ENCODE measurements at places on chromosomes 6 and 20. TPM values are rescaled to one million over a fixed set of nuclear protein-coding genes. Genes with fewer than 3 reads are reported as not detected.

GRCh38 chr6:137589067-137589848 lies 95.1 kb upstream of the OLIG3 start:
- H3K4me3 ChIP-seq = no peak overlapping the region
- DNase-seq = no peak
- H3K4me1 ChIP-seq = no peaks in the 10 kb centered on the region
- no peaks in the 10 kb centered on the region for H3K27me3 ChIP-seq
- no peak overlapping the region for H3K27ac ChIP-seq

The THBD gene
- total RNA-seq = 4.8 TPM

- H3K4me3 ChIP-seq = peak overlapping the region; percentile 57
- no peak for DNase-seq
- H3K27ac ChIP-seq = no peak overlapping the region
Observed at GRCh38 chr6:116763906-116764628, 1.5 kb downstream of the FAM162B start.

- H3K27ac ChIP-seq = no peak overlapping the region
- H3K4me1 ChIP-seq = no peaks in the 10 kb centered on the region
- no peaks in the 10 kb centered on the region for H3K27me3 ChIP-seq
- H3K4me3 ChIP-seq = no peak overlapping the region
Observed at GRCh38 chr20:61699495-61700374, 365.9 kb downstream of the TAF4 start.

GRCh38 chr6:42556462-42556861 lies 7.4 kb upstream of the UBR2 start:
- H3K27me3 ChIP-seq = no peaks in the 10 kb centered on the region
- H3K4me3 ChIP-seq = no peak overlapping the region
- no peaks in the 10 kb centered on the region for H3K36me3 ChIP-seq
- no peak for DNase-seq

The CD40 gene
- total RNA-seq = 14.4 TPM

The TRERF1 gene
- 12.1 TPM for total RNA-seq

The HNF4A gene
- 0.43 TPM for total RNA-seq

- H3K36me3 ChIP-seq = no peaks in the 10 kb centered on the region
- no peak overlapping the region for H3K4me3 ChIP-seq
- H3K27ac ChIP-seq = no peak overlapping the region
Observed at GRCh38 chr6:79250107-79250514, 15.6 kb upstream of the HMGN3 start.

DNA sequence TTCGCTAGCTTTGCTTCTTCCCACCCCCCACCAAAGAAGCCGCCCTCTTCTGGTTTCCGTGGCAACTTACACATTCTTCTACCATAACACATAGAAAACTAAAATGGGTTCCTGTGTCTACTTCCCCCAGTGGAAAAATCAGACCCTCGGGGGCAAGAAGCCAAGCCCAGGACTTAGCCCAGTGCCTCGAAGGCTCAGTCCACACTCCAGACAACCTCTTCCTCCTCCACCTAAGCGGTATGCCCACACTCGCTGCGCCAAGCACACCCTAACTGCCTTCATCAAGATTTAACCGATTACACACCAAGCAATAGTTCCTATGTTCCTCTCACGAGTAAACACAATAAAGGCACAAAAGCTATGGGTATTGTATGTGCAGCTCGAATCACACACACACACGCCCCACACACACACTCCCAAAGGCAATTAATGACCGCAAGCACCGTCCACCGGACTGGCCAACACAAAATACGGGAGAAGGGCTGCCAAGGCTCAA lies 537 bp downstream of the PPIL4 start:
- H3K4me1 ChIP-seq = peaks cover 10% of the 10 kb centered on the region
- peak overlapping the region; percentile 93 for H3K27ac ChIP-seq
- peak; percentile 29 for DNase-seq
- H3K27me3 ChIP-seq = no peaks in the 10 kb centered on the region
- H3K36me3 ChIP-seq = no peaks in the 10 kb centered on the region

DNA sequence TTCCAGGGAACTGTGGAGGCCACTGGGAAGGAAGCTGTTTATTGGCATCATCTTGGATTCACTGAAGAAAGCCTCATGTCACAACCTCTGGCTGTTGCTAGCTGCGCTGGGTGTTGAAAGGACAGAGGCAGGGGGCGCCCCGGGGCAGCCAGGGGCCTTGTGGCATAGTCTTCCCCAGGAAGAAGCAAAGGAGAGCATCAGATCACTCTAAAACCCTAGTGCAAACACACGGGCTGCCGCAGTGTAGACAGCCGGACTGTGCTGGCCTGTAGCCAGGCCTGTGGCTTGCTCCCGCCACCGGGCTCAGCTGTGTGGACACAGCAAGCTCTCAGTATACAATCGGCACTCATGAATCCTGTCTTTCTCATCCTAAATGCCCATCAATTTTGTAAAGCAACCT lies 23.8 kb upstream of the SMOC2 start:
- H3K27ac ChIP-seq = no peak overlapping the region
- DNase-seq = no peak
- H3K4me1 ChIP-seq = peaks cover 19% of the 10 kb centered on the region
- H3K27me3 ChIP-seq = no peaks in the 10 kb centered on the region

DNA sequence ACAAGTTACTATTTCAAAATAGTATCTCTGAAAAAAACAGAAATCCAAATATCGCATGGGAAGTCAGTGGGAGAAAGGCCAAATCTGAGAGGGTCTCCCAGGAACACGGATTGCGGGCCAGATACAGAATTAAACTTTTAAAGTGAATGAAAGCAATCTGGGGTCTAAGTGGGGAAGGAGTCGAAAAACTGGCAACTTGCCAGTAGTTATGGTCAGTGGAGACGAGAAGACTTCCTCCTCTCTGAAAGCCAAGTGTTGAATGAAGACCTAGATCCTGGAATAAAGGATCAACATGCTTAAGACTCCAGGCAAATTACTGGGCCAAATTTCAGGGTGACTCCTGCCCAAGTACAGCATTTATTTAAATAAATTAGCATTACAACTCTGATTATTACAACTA lies 123.6 kb downstream of the BFSP1 start:
- H3K27me3 ChIP-seq = no peaks in the 10 kb centered on the region
- H3K4me3 ChIP-seq = no peak overlapping the region
- H3K27ac ChIP-seq = no peak overlapping the region
- DNase-seq = no peak

The TSHZ2 gene
- total RNA-seq = 18.2 TPM

The BTN3A1 gene
- 11.0 TPM for total RNA-seq

The DYNLT2 gene
- 3.9 TPM for total RNA-seq

DNA sequence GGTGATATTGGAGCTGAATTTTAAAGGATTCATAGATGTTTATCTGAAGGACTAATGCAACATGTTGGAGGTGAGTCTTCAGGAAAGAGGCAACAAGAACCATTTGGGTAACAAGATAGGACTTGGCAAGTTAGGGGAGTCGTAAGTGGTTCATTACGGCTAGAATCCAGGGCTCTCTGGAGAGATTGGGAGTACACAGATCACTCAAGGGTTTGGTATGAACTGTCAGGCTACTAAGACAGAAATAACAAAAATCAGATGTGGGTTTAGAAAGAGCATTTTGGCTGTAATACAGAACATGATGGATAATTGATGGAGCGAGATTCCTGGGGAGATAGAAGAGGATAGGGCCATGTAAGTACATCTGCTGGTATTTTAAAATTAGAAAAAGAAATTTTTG lies 86.3 kb upstream of the ESR1 start:
- H3K27me3 ChIP-seq = no peaks in the 10 kb centered on the region
- no peaks in the 10 kb centered on the region for H3K4me1 ChIP-seq
- no peaks in the 10 kb centered on the region for H3K36me3 ChIP-seq
- no peak for DNase-seq
- no peak overlapping the region for H3K4me3 ChIP-seq

GRCh38 chr6:134247231-134247833 lies 70.6 kb downstream of the SGK1 start:
- H3K36me3 ChIP-seq = no peaks in the 10 kb centered on the region
- no peak for DNase-seq
- peak overlapping the region; percentile 90 for H3K27ac ChIP-seq
- peaks cover 19% of the 10 kb centered on the region for H3K4me1 ChIP-seq
- no peak overlapping the region for H3K4me3 ChIP-seq

The GCNT2 gene
- total RNA-seq = 1.3 TPM

The CRISP3 gene
- total RNA-seq = 45.5 TPM

The SLC22A7 gene
- total RNA-seq = not detected

- no peak for DNase-seq
- H3K4me3 ChIP-seq = no peak overlapping the region
- no peaks in the 10 kb centered on the region for H3K4me1 ChIP-seq
- no peaks in the 10 kb centered on the region for H3K36me3 ChIP-seq
- H3K27me3 ChIP-seq = no peaks in the 10 kb centered on the region
Observed at GRCh38 chr6:122495612-122496011, 24.0 kb upstream of the SERINC1 start.

- peak; percentile 50 for DNase-seq
- H3K4me3 ChIP-seq = peak overlapping the region; percentile 40
- peaks cover 1% of the 10 kb centered on the region for H3K4me1 ChIP-seq
- no peaks in the 10 kb centered on the region for H3K27me3 ChIP-seq
- no peaks in the 10 kb centered on the region for H3K36me3 ChIP-seq
- peak overlapping the region; percentile 87 for H3K27ac ChIP-seq
Observed at GRCh38 chr6:32254761-32255198, 30.9 kb upstream of the NOTCH4 start.

DNA sequence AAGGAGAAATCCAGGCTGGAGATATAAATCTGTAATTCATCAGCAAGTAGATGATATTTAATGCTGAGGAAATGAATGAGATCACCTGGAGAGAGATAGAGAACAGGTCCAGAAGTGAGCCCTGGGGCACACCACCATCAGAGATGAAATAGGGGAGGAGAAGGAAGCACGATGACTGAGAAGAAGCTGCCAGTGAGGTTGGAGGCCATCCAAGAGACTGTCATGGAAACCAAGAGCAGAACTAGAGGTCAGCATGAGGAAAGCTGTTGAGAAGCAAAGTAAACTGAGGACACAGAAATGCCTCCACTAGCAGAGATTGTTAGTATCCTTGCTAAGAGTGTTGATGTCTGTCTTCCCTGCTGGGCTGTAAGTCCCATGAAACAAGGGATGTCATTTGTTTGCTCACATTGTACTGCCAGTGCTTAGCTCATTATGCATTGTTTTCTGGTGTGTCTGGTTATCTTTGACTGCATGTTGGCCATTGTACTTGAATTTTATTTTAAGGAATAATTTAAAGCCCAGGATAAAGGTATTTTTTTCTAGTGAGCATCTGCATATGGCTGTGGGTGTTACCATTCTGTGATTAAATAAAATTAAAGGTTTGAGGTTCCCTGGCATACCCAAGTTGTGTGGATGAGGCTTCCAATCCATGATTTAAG lies 35.8 kb downstream of the CDH22 start:
- no peak overlapping the region for H3K27ac ChIP-seq
- no peak for DNase-seq
- no peak overlapping the region for H3K4me3 ChIP-seq
- no peaks in the 10 kb centered on the region for H3K36me3 ChIP-seq
- H3K4me1 ChIP-seq = no peaks in the 10 kb centered on the region

DNA sequence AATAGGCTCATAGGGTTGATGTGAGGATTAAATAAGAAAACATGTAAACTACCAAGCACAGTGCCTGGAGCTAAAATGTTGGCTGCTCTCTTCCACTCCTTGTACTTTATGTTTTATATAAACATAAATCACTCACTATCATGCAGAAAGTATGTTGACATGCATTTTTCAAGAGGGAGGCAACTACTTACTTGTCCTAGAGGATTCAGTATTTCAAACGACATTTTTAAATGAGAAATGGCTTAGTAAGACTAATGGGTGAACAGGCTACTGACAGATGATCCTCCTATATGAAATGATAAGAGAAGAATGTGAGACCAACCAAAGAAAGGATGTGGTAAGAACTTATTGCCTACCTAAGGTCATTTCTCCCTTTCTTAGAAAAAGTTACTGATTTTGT lies 21.0 kb downstream of the LATS1 start:
- DNase-seq = no peak
- H3K27me3 ChIP-seq = no peaks in the 10 kb centered on the region
- H3K27ac ChIP-seq = no peak overlapping the region
- peaks cover 4% of the 10 kb centered on the region for H3K4me1 ChIP-seq
- H3K36me3 ChIP-seq = no peaks in the 10 kb centered on the region
- H3K4me3 ChIP-seq = no peak overlapping the region

- H3K27me3 ChIP-seq = no peaks in the 10 kb centered on the region
- H3K4me1 ChIP-seq = no peaks in the 10 kb centered on the region
- no peaks in the 10 kb centered on the region for H3K36me3 ChIP-seq
- no peak for DNase-seq
- no peak overlapping the region for H3K4me3 ChIP-seq
Observed at GRCh38 chr6:139666284-139666683, 291.8 kb upstream of the CITED2 start.

GRCh38 chr20:57426271-57426689 lies 35.1 kb downstream of the RBM38 start:
- H3K4me3 ChIP-seq = no peak overlapping the region
- no peak overlapping the region for H3K27ac ChIP-seq
- DNase-seq = no peak
- H3K36me3 ChIP-seq = no peaks in the 10 kb centered on the region
- no peaks in the 10 kb centered on the region for H3K27me3 ChIP-seq

DNA sequence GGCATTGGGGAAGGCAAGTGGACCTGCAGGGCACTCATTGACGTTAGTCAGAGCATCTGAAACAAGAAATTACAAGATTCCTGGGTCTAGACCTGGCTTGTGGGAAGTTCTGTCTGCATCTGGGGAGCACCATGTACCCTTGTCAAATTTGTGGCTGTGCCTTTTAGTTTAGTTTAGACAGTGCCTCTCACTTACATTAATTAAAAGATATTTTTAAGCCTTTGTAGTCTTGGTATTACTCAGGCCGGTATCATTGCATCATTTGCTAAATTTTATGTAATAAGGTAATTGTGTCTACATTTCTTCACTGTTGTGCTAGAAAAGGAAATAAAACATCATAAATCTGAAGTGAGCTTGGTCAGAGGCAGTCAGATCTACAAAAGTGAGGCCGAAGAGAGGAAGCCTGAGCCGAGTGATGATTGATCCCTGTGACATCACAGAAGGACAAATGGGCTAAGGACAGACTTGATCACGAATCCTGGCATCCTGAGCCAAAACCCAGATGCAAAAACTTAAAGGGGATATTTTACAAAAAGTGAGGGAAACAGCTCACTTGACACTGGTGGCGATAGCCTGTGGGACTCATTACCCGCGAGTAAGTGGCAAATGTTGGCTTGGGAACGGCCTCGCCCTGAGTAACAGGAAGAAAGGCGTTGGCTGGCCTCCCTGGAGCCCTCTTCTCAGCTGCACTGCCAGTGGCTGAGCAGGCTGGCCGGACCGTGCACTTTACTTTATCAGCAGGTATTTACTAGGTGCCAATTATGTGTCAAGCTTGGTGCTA lies 106.5 kb downstream of the TCP11 start:
- H3K4me1 ChIP-seq = peaks cover 1% of the 10 kb centered on the region
- no peak overlapping the region for H3K4me3 ChIP-seq
- H3K27me3 ChIP-seq = no peaks in the 10 kb centered on the region
- DNase-seq = no peak
- no peak overlapping the region for H3K27ac ChIP-seq
